Foreskin fibroblast (primary cell): ENCODE measurements at places on chromosomes 7 and 10.
A peak's percentile ranks its signal among the peaks of the same experiment; 100 is the strongest.

DNA sequence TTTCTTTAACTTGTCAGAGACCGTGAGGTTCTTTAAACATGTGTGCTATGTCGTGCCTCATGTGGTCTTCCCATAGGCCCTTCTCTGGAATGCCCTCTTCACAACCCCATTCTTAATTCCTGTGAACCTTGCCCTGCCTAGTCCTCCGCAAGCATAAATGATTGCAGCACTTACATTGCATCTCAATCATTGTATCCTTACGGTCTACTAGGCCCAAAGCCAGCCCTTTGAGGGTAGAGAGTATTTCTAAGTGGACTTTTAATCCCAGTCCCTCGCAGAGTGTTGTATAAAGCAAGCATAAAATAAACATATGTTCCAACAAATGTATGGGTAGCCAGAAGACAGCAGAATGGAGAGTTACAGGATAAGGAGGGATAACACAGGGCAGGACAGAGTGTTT, 92.1 kb upstream of the FAM133B start:
- no peak for DNase-seq

DNA sequence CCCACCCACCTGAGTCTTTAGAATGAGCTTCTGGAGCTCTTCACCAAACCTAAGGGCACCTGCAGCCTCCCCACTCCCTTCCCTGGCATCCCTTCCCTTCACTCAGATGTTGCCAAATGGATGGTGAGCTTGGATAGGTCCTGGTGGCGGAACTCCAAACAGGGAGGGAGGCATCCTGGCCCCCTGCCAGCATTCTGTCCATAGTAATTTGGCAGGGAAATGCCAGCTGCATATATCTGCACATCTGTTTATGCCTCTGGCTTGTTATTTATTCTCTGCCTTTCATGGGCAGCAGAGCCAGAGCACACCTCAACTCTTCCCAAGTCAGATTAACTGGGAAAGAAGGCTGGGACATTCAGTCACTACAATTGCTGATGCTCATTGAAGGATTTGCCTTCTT, 18.1 kb downstream of the KAZALD1 start:
- no peak for DNase-seq

GRCh38 chr7:150958597-150958996, 19.5 kb downstream of the KCNH2 start:
- DNase-seq: no peak

DNA sequence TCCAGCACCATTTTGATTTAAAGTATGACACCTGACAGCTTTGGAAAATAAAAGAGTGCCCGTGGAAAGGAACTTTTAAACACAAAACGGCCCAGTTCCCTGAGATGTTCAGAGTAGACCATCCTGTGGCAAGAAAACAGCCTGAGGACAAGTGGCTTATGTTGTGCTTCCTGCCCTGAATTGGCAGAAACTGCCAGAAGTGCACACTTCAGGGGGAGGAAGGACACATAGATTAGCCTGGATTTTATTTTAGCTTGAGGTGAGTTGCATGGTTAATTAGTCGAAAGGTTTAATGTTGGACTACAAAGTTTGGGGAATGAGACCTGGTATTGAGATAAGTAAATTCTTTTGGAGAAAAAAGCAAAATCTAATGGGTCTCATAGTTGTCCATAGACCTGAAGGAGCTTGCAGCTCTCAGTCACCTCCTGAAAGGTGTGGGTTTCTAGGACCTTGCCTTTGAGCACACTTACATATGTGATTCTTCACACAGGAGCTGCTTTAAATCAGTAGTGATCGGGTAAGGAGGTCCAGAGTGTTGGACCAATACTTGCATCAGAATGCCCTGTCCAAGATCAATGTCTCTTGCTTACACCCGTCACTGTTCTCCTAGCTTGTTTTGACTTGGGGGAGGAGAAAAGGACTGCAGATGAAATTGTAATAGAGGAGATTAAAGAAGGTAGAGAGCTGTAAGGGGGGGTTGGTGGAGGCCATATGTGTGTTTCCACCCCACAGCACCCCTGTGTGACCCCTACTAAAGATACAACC, 4.9 kb downstream of the ITIH2 start:
- DNase-seq: no peak

- no peak for DNase-seq
These were observed 16.3 kb upstream of the VPS26A start for GRCh38 chr10:69107699-69108098.

DNA sequence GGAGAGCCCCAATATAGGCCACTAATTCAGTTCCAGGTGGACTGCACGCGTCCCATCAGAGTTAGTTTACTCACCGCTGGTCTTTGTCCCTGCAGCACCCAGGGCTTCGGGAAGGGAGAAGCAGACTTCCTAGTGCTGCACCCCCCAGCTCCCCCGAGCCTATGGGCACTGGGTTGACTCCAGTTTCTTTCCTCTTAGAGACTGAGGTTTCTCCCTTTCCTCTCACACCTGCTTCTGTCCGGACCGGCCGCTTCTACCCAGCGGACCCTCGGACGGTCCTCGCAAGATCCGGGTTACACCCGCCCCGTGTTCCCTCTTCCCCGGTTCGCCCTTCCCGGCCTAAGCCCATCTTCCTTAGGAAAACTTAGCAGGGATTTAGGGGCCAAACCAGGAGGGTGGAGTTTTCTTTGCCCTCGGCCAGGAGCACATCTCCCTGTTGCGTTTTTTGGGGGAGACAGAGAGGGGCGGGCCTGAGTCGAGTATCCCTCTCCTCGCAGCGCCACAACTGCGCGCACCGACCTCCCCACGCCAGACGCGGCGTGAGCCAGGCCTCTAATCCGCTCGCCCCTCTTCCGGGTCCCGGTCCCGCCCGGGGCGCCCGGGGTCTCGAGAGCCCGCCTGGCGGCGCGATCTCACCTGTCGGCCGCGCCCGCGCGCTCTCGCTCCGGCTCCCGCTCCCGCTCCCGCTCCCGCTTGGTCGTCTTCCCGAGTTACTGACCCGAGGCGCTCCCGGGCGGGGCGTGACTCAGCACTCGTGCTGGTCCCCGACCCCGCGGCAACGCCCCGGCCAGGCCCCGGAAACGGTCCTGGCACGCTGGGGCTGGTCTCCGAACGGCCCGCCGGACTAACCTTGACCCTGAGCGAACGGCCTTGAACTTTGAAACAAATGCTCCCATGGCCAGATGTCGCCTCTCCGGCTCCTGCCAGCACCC, at the start of gene AIFM2:
TSS of gene AIFM2 (minus strand) at position 728 of the 932 bp plus-strand sequence. CDS start 8,741 bp downstream, outside the sequence.
- DNase-seq: peak; percentile 71

- no peak for DNase-seq
These were observed 995.3 kb downstream of the SORCS1 start for GRCh38 chr10:106169241-106169640.

DNA sequence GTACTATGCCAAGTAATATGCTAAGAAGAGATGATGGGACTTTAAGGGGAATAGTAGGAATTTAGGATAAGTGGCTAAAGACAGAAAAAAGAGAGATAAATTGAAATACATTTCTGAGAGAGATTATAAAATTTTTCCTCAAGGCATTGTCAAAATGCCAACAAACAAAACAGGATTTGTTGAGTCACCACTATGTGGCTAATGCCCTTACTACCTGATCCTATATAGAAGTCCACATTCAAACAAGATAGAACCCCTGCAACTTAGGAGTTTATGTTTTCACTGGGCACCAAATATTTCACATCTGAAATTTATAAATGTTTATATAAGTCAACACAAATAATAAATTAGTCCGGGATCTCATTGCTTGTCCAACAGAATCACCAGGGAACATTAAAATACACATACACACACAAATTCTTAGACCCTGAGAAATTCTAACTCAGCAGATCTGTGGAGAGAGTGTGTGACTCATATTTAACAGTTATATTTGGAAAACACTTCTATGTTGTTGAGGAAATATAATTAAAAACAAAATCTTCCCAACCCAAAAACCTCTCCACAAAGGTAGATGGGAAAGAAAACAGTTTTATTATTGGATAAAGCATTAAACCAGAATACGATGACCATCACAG, 154.3 kb downstream of the PPP1R3A start:
- no peak for DNase-seq

- DNase-seq: no peak
These were observed 67.8 kb upstream of the TNRC18 start for GRCh38 chr7:5491251-5492019.

- no peak for DNase-seq
These were observed 69.6 kb upstream of the GRM8 start for GRCh38 chr7:127322351-127322750.

GRCh38 chr7:37380831-37381230, 67.8 kb downstream of the ELMO1 start:
- DNase-seq: no peak

DNA sequence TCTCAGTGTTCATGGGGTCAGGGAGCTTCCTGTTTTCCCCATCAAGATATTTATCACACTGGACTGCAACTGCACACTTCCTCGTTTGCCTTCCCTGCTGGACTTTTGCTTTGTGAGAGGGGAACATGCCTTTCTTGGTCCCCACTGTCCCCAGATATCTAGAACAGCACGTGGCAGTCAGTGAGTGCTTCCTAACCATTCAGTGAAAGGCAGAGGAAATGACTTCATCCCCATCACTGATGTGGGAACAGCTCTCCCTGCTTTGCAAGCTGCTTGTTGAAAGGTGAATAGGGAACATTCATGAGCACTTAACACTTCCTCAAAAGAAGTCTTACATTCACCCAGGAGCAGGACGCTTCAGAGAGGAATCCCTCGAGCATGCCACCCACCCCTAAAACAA, 135.4 kb downstream of the MYOF start:
- peak; percentile 37 for DNase-seq

DNA sequence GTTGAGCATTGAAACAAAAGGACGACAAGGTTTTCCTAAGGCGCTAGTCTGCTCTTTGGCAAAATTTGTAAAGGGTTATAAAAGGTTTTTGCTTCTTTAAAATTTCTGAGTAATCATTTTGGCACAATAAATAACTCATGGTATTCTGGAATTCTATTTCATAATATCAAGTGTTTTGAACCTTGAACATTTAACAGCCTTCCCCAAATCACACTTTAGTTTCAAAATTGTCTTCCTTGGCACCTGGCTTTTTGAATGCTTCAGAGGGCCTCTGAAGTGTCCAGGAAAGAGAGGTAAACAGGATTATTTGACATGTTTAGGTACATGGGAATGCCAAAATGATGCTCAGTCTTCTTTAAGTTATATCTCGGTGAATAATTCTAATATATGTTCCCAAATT, 220.8 kb downstream of the PHF14 start:
- no peak for DNase-seq

- DNase-seq: no peak
These were observed 233.0 kb downstream of the DNAJB9 start for GRCh38 chr7:108802650-108803049.

- DNase-seq: no peak
These were observed 261.2 kb downstream of the SKIDA1 start for GRCh38 chr10:21264271-21264670.

- peak; percentile 58 for DNase-seq
These were observed 918 bp upstream of the RPEL1 start for GRCh38 chr10:103244666-103245271.

GRCh38 chr10:101779544-101780186, 3.6 kb downstream of the NPM3 start:
- peak; percentile 36 for DNase-seq

GRCh38 chr10:58299580-58299979, 30.6 kb downstream of the CISD1 start:
- peak; percentile 70 for DNase-seq

GRCh38 chr7:38311329-38311937, 38.0 kb upstream of the TARP start:
- DNase-seq: peak; percentile 45

DNA sequence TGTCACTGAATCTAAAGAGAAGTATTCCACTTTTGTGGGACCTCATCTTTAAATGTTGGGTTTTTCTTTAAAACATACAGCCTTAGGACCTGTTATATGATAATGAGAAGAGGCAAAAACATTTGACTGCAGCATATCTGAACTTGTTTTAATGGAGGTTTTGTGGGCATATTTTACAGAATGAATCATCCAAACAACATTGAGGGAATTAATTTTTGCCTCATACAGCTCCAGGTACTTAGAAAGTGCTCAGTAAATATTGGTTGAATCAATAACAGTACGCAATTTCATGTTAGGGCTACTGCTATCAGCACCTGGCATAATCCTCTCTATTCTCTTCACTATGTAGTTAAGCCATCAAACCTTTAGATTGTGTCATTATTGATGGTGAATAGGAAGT, 115.9 kb downstream of the MALRD1 start:
- no peak for DNase-seq

- no peak for DNase-seq
These were observed 922 bp downstream of the PPA1 start for GRCh38 chr10:70232155-70232858.

- peak; percentile 86 for DNase-seq
These were observed 1.4 kb downstream of the MAGI2 start for GRCh38 chr7:79452032-79452494.

- peak; percentile 61 for DNase-seq
These were observed 9.8 kb upstream of the RALA start for GRCh38 chr7:39613577-39613976.

- no peak for DNase-seq
These were observed 30.7 kb downstream of the FAM13C start for GRCh38 chr10:59331661-59332060.

DNA sequence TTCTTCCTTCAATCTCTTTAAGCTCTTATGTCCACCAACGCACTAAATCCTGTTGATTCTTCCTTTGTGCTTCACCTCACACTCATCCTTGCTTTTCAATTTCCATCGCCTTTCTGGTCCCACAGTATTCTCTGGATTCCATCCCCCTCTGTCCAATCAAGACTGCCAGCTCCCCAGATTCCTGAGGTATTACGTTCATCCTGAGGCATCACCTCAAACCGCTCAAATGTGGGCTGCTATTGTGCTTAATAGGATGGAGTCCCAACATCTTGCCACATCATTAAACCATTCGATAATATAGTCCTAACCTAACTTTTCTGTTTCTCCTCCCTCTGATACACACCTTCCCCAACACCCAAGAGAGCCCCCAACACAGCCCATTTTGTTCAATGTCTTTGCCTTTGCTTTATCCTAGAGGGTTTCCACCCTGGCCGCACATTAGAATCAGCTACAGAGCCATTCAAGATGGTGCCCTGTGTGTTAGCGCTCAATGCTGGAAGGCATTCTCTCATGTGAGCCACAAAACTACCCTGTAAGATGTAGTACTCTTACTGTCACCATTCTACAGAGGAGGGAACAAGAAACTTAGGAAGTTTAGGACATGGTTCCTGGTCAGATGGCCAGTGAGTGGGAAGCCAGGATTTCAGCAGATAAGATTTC, 79.5 kb upstream of the LEP start:
- DNase-seq: no peak

GRCh38 chr10:88928254-88928653, 24.3 kb downstream of the ACTA2 start:
- no peak for DNase-seq

GRCh38 chr7:133853706-133854276, 273.3 kb upstream of the LRGUK start:
- DNase-seq: peak; percentile 80

DNA sequence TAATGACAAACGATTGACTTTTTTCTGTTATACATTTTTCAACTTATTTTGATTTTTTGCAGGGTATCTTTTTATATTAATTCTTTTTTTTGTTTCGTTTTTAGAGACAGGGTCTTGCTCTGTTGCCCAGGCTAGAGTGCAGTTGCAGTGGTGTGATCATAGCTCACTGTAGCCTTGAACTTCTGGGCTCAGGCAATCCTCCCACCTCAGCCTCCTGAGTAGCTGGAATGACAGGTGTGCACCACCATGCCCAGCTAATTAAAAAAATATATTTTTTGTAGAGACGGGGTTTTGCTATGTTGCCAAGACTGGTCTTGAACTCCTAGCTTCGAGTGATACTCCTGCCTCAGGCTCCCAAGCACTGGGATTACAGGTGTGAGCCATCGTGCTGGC, 601.3 kb downstream of the PARD3 start:
- no peak for DNase-seq

- no peak for DNase-seq
These were observed 405.5 kb upstream of the C7orf33 start for GRCh38 chr7:148185041-148185440.

- DNase-seq: no peak
These were observed 87.5 kb downstream of the ANKRD7 start for GRCh38 chr7:118312051-118312450.
